ENCODE measurements at places on chromosomes 7 and 10.
A peak's percentile ranks its signal among the peaks of the same experiment; 100 is the strongest.

- no peaks in the 10 kb centered on the region for H3K27me3 ChIP-seq
- H3K36me3 ChIP-seq = no peaks in the 10 kb centered on the region
- H3K4me3 ChIP-seq = no peak overlapping the region
- no peaks in the 10 kb centered on the region for H3K4me1 ChIP-seq
- no peak for DNase-seq
Measured at GRCh38 chr10:100779329-100779728, 33.9 kb downstream of the PAX2 start.

- H3K36me3 ChIP-seq = no peaks in the 10 kb centered on the region
- H3K4me1 ChIP-seq = no peaks in the 10 kb centered on the region
- H3K27ac ChIP-seq = no peak overlapping the region
- DNase-seq = no peak
- no peaks in the 10 kb centered on the region for H3K27me3 ChIP-seq
- H3K4me3 ChIP-seq = no peak overlapping the region
Measured at GRCh38 chr7:103809229-103809994, 180.0 kb downstream of the RELN start.

GRCh38 chr10:120828763-120829319 lies 22.3 kb upstream of the WDR11 start:
- H3K4me3 ChIP-seq = no peak overlapping the region
- no peaks in the 10 kb centered on the region for H3K36me3 ChIP-seq
- no peak overlapping the region for H3K27ac ChIP-seq
- no peak for DNase-seq
- H3K4me1 ChIP-seq = no peaks in the 10 kb centered on the region

DNA sequence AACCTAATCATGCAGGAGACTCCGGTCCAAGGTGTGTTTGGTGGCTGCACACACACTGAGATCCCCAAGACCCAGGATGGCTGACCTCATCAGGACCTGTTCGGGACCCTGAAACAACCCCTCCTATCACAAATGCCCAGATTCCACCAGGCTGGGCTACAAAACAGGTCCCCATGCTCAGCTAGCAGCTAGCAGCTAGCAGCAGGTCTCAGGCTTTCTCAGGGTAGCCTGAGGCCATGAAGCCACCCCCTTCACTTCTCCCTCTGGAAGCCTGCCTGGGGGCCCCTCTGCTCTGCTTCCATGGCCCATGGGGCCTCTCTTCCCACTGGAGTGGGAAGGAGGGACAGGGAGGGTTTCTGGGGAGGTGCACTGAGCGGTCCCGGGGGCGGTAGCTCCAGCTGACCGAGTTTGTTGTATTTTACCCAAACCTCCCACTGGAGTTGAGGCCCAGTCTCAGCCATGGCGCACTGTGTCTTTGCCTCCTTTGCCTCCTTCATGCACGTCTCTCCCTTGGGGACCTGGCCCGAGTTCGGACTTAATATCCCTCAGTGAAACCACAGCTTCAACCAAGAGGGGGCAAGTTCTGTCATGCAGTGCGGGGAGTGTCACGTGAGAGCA lies 95.1 kb upstream of the GPR26 start:
- H3K27me3 ChIP-seq = no peaks in the 10 kb centered on the region
- H3K27ac ChIP-seq = no peak overlapping the region
- no peak overlapping the region for H3K4me3 ChIP-seq
- H3K36me3 ChIP-seq = no peaks in the 10 kb centered on the region
- H3K4me1 ChIP-seq = no peaks in the 10 kb centered on the region

DNA sequence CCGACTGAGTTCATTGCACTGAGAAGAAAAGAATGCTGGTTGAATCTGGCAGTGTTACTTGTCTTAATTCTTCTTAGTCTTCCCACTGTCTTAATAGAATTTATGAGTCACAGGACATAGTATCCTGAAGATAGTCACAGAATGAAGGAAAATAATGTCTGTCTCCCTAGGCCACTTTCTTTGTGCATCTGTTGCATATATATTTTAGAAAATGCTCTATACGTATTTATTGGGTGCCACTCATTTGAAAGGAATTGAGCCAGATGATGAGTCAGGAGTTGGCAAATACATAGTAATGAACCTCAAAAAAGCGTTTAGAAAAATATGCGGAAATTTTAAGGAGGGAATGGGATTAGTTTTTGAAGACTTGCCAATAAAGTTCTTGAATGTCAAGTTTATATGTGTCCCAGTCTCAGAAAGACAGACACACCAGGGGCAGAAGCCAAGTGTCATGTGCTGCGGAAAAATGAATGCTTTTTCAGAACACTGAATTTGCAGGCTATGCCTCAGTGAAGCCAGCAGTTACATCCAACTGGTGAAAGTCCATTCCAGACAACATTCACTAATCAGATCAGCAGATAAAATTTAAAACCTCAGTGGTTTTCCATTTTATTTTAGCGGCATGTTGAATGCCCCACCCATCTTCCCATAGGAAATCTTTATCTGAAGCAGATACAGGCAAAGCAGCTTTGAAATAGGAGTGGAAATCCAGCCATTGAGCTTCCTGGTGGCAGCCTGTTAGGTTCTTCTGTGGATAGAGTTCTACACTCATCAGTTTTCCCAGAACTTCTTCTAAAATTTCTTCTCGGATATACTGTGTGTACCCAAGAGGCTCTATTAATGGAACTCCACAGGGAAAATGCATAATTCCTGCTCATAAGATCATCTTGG lies 308.4 kb downstream of the BICC1 start:
- no peak overlapping the region for H3K4me3 ChIP-seq
- peak overlapping the region; percentile 3 for H3K27ac ChIP-seq
- no peaks in the 10 kb centered on the region for H3K36me3 ChIP-seq
- no peaks in the 10 kb centered on the region for H3K4me1 ChIP-seq
- no peak for DNase-seq

DNA sequence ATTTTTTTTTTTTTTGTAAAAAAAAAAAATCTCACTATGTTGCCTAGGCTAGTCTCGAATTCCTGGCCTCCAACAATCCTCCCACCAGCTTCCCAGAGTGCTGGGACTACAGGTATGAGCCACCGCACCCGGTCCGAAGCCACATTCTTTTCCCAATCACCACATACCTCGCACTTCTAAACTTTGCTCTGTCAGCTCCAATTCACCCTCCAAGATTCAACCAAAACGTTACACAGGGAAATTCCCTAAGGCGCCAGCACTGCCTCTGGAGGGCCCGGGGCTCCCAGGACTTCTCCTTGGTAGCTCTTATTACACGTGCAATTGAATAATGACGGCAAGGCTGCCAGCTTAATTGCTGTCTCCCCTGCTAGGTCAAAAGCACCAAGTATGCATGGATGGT lies 10.3 kb upstream of the DNAAF5 start:
- H3K4me1 ChIP-seq = no peaks in the 10 kb centered on the region
- no peak overlapping the region for H3K27ac ChIP-seq
- H3K27me3 ChIP-seq = peaks cover 7% of the 10 kb centered on the region

DNA sequence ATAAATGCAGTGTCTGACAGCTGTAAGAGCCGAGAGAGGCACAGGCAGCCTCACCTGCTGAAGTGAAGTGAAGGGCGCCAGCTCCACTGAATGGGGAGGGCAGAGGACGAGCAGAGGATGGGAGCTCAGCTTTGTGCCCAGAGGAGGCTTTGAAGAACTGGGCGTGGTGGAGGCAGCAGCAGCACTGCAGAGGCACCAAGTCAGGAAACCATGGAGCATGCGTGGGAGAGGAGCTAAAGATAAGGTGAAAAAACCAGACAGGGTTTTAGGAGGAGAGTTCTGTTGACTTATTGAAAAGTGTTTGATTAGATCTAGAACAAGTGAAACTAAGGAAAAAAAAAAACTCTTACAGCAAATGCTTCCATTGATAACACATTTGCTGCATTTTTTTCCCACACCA lies 216.4 kb downstream of the CXCL12 start:
- no peaks in the 10 kb centered on the region for H3K36me3 ChIP-seq
- no peaks in the 10 kb centered on the region for H3K27me3 ChIP-seq
- H3K4me3 ChIP-seq = no peak overlapping the region
- H3K27ac ChIP-seq = no peak overlapping the region
- no peak for DNase-seq

DNA sequence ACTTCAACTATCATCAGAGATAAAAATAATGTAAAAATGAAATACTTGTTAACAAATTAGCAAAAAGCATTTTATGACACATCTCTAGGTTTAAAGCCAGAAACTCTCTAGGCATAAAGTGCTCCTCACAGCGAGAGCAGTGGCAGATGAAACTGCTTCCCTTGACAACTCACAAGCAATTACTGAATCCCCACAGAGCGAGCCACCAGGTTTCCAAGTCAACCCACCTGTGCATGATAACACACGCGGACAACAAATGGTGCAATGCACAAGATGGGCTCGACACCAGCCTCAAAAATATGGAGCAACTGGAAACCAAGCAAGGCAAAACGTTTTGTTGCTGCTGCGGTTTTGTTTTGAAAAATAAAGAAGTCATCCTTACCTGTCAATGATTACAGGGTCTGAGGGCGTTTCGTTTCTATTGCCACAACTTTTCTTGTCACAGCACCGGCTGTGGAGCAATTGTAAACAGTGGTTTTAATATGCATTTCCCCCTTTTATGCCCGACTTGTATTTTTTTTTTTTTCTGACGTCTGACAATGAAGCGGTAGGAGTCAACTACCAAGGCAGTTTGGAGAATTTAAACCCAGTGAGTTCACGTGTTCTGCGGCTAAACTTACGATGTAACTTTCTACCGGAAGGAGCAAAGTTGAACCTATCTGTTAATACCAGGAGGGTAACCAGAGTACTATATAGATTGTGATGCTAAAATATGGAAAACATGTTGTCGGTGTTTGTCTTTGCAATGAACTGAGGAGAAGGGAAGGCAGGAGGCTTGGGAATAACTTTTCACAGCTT lies 7.0 kb downstream of the EBF3 start:
- peak overlapping the region; percentile 83 for H3K4me3 ChIP-seq
- H3K4me1 ChIP-seq = peaks cover 50% of the 10 kb centered on the region
- no peaks in the 10 kb centered on the region for H3K27me3 ChIP-seq
- no peak for DNase-seq

- H3K27ac ChIP-seq = no peak overlapping the region
- no peaks in the 10 kb centered on the region for H3K36me3 ChIP-seq
- peaks cover 4% of the 10 kb centered on the region for H3K27me3 ChIP-seq
- peak; percentile 4 for DNase-seq
- H3K4me1 ChIP-seq = no peaks in the 10 kb centered on the region
Measured at GRCh38 chr10:46544989-46545791, 11.3 kb downstream of the GPRIN2 start.

- no peak overlapping the region for H3K4me3 ChIP-seq
- DNase-seq = no peak
Measured at GRCh38 chr7:90579181-90579688, 16.9 kb upstream of the CDK14 start.

GRCh38 chr7:111931016-111931517 lies 275.1 kb downstream of the DOCK4 start:
- no peak overlapping the region for H3K4me3 ChIP-seq
- peak overlapping the region; percentile 30 for H3K27ac ChIP-seq
- DNase-seq = no peak

- no peak overlapping the region for H3K4me3 ChIP-seq
- peak; percentile 21 for DNase-seq
- H3K27ac ChIP-seq = no peak overlapping the region
- H3K27me3 ChIP-seq = no peaks in the 10 kb centered on the region
- H3K36me3 ChIP-seq = no peaks in the 10 kb centered on the region
Measured at GRCh38 chr10:124591123-124591495, 129.5 kb downstream of the LHPP start.

Data from psoas muscle (tissue), 8 donors.